ENCODE measurements at places on chromosomes 5 and 9.

DNA sequence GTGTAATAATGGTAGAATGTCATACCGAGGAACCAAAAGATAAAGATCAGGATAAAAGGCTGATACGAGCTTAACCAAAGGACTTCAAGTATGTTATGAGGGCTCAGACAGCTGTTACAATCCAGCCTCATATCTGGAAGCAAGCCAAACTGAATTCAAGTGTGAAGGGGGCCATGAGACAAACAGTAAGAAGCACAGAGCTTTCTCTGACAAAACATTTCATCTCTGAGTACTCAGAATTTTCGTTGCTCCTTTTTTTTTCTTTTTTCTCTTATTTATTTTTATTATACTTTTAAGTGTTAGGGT, 52.9 kb upstream of the CD180 start:
- DNase-seq = no peak

DNA sequence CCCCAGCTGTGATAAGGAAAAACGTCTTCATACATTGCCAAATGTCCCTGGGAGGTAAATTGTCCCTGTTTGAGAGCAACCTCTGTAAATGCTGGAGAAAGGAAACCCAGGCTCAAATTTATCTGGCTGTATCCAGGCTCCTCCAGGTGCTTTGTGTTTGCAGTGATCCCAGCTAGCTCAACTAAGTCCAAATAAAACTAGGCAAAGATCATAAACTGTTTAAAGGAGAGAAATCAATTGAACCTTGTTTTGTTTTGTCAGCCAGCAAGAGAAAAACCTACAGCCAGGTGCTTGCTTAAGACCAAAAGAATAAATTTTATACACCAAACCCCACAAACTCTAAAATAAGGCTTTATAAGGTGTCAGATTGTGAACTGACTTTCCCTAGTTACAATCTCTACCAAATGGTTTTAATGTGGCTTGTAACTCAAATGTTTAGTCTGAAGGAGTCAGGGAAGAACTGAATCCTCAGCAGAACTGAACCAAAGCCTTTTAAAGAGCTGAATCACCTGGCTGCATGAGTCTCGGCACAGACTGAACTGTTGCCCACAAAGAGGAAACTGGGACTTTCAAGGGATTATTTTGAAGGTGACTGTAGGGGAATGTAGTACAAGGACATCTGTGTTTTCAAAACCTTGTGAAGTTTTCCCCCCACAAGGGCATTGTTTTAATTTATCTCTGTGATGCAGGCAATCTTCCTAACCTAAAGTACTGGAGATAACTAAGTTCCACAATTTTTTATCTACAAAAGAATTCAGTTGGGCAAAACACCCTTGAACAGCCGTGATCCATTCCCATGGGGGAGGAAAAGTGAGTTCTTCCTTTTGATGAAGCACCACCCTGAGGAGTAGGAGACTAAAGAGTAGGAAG, 201.7 kb upstream of the TARS1 start:
- no peak for DNase-seq

GRCh38 chr5:77168161-77168878, 42.2 kb upstream of the PDE8B start:
- DNase-seq = no peak

- DNase-seq = no peak
These were observed 175.7 kb upstream of the SLC12A2 start for GRCh38 chr5:127907907-127908306.

DNA sequence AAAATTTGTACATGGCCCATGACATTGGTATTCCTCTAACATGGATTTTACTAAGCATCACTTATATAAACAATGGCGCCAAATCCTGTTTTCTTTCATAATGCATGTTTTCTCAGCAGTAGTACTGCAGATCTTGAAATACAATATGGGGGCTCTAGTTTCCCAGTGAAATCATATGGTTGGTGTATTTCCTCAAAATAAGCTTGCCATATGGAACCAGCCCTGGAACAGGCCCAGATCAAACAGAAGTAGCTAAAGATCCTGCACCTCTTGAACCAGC, 163.9 kb downstream of the ZNF608 start:
- no peak for DNase-seq

Measured in activated T-cell treated with anti-CD3 and anti-CD28 coated beads, Interleukin-2, amount 50 U/mL, for 48 hours (primary cell).